ENCODE measurements at places on chromosomes 5 and 9.

- no peak overlapping the region for H3K27ac ChIP-seq
- DNase-seq: no peak
- no peak overlapping the region for H3K4me3 ChIP-seq
These were observed 44.4 kb upstream of the APC start for GRCh38 chr5:112693301-112693700.

DNA sequence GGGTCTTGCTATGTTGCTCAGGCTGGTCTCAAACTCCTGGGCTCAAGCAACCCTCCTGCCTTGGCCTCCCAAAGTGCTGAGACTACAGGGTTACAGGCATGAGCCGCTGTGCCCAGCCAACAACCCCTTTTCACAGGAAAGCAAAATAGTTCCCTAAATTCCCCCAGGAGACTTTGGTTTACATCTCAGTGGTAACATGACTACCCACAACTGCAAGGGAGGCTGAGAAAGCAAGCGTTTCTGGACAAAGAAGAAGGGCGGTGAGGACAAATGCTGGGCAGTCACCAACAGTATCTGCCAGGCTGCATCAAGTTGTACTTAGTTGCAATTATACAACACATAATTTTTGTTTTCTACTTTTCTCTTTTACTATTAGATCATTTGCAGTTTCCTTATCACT is 7.4 kb upstream of the ADGRD2 start:
- H3K4me3 ChIP-seq: no peak overlapping the region
- no peak for DNase-seq
- H3K4me1 ChIP-seq: no peaks in the 10 kb centered on the region
- H3K36me3 ChIP-seq: no peaks in the 10 kb centered on the region
- H3K27me3 ChIP-seq: peaks cover 10% of the 10 kb centered on the region

GRCh38 chr5:91179018-91179417 is 204.1 kb downstream of the ARRDC3 start:
- no peak for DNase-seq
- H3K36me3 ChIP-seq: no peaks in the 10 kb centered on the region
- no peaks in the 10 kb centered on the region for H3K27me3 ChIP-seq
- H3K27ac ChIP-seq: no peak overlapping the region
- no peak overlapping the region for H3K4me3 ChIP-seq

DNA sequence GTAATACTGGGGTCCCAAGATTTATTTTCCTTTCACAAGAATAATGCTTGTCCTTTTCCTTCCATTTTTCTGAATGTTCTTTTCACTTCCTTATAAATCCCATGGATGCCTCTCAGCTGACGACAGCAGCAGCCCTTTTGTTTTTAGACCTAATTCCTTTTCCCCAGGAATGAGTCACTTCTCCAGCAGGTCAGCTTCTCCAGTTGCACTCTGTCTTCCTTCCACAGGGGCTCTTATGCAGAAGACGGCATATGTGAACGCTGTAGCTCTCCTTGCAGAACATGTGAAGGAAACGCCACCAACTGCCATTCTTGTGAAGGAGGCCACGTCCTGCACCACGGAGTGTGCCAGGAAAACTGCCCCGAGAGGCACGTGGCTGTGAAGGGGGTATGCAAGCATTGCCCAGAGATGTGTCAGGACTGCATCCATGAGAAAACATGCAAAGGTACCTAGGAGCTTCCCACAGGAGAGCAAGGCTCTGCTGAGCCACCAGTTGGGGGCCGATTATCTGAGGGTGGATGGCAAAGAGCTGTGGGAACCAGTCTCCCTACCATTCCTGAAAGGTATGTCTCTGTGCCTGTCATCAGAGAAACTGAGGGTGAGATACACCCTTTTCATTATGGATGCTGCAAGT is 72.9 kb downstream of the RFK start:
- no peaks in the 10 kb centered on the region for H3K4me1 ChIP-seq
- H3K27me3 ChIP-seq: no peaks in the 10 kb centered on the region
- H3K27ac ChIP-seq: no peak overlapping the region
- no peak overlapping the region for H3K4me3 ChIP-seq
